ENCODE measurements at places on chromosomes 1 and 21. TPM values are rescaled to one million over a fixed set of nuclear protein-coding genes. Genes with fewer than 3 reads are reported as not detected.

Gene TMEM201
- total RNA-seq, result 22.8 TPM

Gene CD5L
- not detected for total RNA-seq

Gene SYT6
- total RNA-seq, result 0.30 TPM

Gene MYOC
- 52.8 TPM for total RNA-seq

- DNase-seq, result no peak
- no peak overlapping the region for H3K4me3 ChIP-seq
- H3K4me1 ChIP-seq, result no peaks in the 10 kb centered on the region
Observed at GRCh38 chr1:190179817-190180216, 297.8 kb downstream of the BRINP3 start.

- H3K27me3 ChIP-seq, result no peaks in the 10 kb centered on the region
- DNase-seq, result no peak
- H3K27ac ChIP-seq, result no peak overlapping the region
- H3K4me3 ChIP-seq, result no peak overlapping the region
- peaks cover 30% of the 10 kb centered on the region for H3K36me3 ChIP-seq
- H3K4me1 ChIP-seq, result no peaks in the 10 kb centered on the region
Observed at GRCh38 chr1:109669246-109669948, 1.5 kb downstream of the GSTM2 start.

GRCh38 chr1:243292117-243292516, 36.3 kb downstream of the SDCCAG8 start:
- no peak for DNase-seq
- no peaks in the 10 kb centered on the region for H3K27me3 ChIP-seq
- H3K27ac ChIP-seq, result no peak overlapping the region

DNA sequence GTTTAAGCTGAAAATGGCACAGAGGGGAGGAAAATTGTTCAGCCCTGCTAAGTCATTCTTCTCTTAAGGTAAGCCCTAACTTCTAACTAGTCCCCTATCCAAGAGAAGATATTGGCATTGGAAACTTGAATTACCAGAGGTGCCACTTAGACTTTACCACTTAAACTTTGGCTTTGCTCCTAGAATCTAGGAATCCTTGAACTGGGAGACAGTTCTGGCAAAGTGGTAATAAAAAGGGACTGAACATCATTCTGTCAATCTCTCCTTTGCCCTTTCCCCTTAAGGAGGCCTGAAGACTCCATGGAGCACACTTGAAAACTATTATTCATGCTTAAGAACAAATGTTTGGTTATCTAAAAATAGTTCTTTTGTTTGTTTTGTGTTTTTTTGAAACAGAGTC, 8.4 kb downstream of the ATP1A4 start:
- no peaks in the 10 kb centered on the region for H3K36me3 ChIP-seq
- no peaks in the 10 kb centered on the region for H3K27me3 ChIP-seq
- H3K27ac ChIP-seq, result no peak overlapping the region

DNA sequence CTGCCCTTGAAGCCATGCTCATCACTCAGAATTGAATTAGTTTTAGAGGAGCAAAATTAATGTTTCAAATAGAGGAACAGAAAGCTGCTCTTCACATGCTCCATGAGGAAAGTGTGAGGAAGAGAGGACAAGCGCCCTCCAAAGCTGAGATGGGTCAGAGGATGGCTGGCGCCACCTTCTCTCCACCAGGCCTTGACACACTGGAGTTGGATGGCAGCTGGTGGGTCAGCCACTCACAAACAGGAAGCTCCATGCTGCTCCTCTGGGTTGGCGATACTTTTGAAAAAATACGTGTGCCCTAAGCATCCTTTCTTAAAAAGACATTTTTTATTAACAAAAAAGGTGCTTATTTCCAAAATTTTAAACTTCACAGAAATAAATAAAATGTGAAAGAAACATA, 3.1 kb upstream of the CD2 start:
- no peak overlapping the region for H3K4me3 ChIP-seq
- H3K36me3 ChIP-seq, result no peaks in the 10 kb centered on the region
- no peak for DNase-seq
- H3K27me3 ChIP-seq, result no peaks in the 10 kb centered on the region
- no peak overlapping the region for H3K27ac ChIP-seq
- H3K4me1 ChIP-seq, result no peaks in the 10 kb centered on the region
